ENCODE measurements at places on chromosomes 1 and 21. TPM values are rescaled to one million over a fixed set of nuclear protein-coding genes. Genes with fewer than 3 reads are reported as not detected.

Gene AK4
- 5.6 TPM for total RNA-seq

Gene KPRP
- total RNA-seq, result not detected

Gene RHD
- total RNA-seq, result not detected

Gene EXTL1
- not detected for total RNA-seq

Gene LCA5L
- 1.0 TPM for total RNA-seq

Gene RPRD2
- total RNA-seq, result 23.9 TPM

Gene NCMAP
- not detected for total RNA-seq

Gene S100A12
- not detected for total RNA-seq

Gene PPFIA4
- 0.16 TPM for total RNA-seq

Gene TAS1R1
- not detected for total RNA-seq

Gene OR14K1
- total RNA-seq, result not detected

Gene TM2D1
- total RNA-seq, result 37.5 TPM

Gene CACNA1E
- not detected for total RNA-seq

Gene NTNG1
- total RNA-seq, result not detected

Gene LCE3D
- not detected for total RNA-seq

Gene CCT3
- 330 TPM for total RNA-seq

Gene S100A9
- not detected for total RNA-seq

Gene ANGPTL7
- not detected for total RNA-seq

Gene FAM78B
- total RNA-seq, result not detected

Gene LCE3E
- total RNA-seq, result not detected

Gene SELE
- total RNA-seq, result 1.8 TPM

All from endothelial cell of umbilical vein (primary cell).